Kidney epithelial cell (primary cell): ENCODE measurements at places on chromosomes 1 and 21.

- no peak for DNase-seq
Measured at GRCh38 chr1:56617141-56617540, 28.0 kb upstream of the PRKAA2 start.

DNA sequence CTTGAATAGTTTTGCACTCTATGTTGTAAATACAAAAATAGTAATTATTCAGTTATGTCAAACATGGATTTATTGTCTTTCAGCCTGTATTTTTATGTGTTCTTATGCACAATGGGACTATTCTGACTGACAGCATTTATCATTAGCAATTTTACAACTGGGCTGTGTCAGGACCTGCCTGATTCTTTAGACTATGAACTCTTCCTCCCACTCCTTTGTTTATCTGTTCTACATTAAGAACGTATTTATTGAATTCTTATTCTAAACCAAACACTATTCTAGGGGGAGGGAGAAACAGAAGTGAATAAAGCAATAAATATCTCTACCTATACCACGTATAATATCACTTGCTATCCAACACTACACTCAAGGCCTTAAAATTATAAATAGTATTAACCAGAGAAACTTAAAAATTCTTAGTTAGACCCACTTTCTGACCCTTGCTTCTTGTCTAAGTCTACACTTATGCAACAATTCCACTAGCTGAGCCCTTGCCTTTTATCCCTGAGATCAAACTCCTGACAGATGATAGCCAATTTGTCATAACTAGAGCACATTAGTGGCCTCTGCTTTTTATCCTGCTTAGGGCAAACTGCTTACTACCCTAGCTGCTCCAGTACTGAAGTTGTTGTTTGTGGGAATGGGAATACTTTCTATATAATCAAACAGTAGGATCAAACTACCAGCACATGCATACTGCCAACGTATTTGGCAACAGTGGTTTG, 494.3 kb downstream of the BRINP3 start:
- no peak for DNase-seq

- no peak for DNase-seq
Measured at GRCh38 chr1:170670802-170671628, 7.1 kb downstream of the PRRX1 start.

- no peak for DNase-seq
Measured at GRCh38 chr1:119544165-119544762, 37.3 kb downstream of the HSD3B1 start.

- DNase-seq, result no peak
Measured at GRCh38 chr1:162677607-162678371, 45.5 kb downstream of the DDR2 start.

DNA sequence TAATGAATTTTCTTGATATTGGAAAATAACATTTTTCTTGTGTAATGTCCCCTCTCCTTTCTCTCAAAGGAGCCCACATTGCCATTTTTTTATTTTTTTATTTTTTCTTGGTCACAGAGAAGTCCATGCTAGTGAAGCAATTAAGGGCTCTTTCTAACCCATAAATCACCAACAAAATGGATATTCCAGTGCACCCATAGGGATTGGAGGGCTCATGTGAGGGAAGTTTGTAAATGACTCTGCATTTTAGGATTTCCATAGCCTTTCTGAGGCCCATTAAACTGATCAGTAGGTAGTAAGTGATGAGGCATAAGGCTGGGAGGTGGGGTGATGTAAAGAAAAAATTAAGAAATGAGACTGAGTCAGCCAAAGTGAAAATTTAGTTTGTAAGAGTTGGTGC, 55.9 kb upstream of the JAK1 start:
- no peak for DNase-seq

DNA sequence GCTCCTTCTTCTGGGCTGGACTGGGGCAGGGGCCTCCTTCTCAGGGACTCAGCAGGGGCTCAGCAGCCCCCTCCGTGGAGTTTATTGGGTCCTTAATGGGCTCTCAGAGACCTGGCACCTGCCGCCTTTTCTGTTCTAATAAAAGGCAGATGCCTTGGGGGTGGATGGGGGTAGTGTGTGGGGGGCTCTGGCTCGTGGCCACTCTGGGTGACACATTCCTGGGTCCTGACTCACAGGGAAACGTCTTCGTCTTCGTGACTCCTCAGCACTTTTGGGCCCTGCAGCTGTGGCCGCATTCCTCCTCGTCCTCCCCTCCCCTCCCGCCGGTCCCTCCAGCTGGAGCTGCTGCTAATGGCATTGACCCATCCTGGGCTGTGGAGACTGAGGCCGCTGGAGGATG, 107.8 kb upstream of the WNT4 start:
- DNase-seq, result no peak

DNA sequence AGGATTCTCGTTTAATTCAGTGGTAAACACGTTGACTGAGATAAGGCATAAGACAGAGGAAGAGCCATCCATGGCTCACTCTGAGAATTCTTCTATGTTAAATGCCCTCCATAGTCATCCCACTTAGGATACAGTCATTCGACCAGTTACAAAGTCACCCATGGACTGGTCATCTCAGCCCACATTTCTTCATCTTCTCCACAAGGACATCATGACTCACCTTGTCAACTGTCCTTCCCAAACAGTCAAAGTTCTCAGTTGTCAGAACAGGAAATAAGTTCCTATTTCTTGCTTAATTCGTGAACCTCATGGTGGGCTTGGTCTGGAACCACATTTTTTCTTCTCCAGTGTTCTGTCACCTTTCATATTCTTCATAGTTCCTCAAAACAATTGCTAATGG, 133.2 kb downstream of the TGFB2 start:
- no peak for DNase-seq

DNA sequence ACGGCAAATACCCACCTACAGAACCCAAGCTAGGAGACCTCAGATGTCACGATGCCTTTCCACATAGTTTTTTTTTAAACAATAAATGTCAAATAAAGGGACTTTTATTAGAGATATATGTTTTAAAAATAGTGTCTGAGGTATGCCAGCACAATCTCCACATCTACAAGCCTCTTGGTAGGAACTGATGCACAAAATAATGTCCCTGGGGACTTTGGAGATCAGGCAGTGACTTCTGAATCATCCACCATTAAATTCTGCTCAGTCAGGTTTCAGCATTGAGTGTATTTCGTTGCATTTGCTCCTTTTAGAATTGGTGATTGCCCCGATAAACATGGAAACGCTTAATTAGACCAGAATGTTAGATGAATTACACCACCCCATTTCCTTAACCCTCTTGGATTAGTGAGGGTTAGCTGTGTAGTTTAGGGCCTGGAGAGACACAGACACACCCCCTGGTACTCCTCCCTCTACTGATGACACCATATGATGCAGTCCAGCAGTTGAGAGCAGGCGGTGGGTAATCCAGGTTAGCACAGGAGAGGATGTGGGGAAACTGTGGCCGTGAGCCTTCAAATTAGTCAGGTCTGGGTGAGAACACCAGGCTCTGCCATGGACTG, 33.6 kb downstream of the LGR6 start:
- DNase-seq, result no peak

GRCh38 chr1:2229037-2229864, 1.1 kb downstream of the SKI start:
- DNase-seq, result no peak

- DNase-seq, result no peak
Measured at GRCh38 chr1:226001963-226002666, 3.0 kb upstream of the SDE2 start.

DNA sequence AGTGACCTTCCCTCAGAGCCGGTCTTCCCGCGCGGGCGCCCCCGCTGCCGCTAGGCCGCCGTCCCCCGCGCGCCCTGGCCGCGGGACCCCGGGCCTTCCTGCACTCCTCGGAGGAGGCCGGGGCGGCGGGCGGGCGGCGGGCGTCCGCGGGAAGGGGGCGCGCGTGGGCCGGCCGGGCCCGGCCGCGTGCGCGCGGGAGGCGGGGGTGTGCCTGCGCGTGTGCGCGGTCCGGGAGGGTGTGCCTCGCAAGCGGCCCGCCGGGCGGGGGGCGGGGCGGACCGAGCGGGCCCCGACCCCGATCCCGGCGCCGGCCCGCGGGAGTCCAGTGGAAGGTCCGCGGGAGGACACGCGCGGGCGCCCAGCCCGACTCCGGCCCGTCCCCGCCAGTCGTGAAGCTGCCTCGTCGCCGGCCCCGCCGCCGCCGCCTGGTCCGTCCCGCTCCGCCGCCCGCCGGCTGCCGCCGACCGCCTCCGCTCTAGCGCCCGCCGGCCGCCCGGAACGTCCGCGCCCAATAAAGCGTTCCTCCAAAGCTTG, 438 bp downstream of the MRPS6 start:
- DNase-seq, result no peak

DNA sequence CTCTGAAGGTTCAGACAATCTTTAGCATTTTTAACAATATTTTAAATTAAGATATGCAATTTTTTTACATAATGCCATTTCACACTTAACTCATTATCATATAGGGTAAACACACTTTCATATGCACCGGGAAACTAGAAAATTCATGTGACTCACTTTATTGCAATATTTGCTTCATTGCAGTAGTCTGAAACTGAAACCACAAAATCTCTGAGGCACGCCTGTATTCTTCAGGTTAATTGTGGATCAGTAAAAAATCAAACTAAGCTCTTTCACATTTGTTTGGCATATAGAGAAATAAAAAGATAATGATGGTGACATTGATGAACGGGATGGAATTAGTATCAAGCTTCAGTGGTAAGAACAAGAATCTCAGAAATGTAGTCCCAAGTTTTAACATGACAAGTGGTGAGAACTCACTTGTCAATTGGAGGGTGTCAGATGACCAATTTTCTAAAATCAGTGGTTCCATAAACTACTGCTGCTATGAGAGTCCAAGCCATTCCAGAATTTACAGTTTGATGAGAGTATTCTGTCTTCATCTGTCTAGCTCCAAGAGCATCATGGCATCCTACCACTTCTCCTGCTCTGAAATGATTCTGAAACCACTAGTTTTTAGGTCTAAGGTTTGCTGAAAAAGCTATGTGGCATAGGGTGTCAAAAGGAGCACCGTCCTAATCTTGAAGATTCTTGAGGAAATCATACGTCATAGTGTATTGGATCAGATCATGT, 281.0 kb downstream of the PTPRC start:
- DNase-seq, result no peak

DNA sequence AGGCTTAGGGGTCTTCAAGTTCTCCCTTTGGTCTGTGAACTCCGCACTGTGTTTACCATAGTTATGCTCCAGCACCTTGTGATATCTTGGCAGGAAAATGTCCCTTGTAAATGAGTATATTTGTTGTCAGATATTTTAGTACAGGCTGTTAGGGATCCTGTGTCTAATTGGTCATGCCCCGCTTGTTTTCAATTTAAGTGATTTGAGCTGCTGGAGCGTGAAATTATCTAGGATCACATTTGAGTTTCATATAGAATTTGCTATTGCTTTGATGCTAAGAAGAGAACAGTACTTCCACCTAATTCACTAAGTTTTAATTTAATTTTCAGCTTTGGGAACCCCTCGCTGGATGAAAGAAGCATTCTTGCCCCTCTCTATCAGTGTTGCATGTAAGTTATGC, 15.4 kb upstream of the TOR3A start:
- DNase-seq, result no peak

- DNase-seq, result no peak
Measured at GRCh38 chr1:164863056-164863455, 304.1 kb downstream of the PBX1 start.

- no peak for DNase-seq
Measured at GRCh38 chr1:15249081-15249480, 2.1 kb downstream of the FHAD1 start.

DNA sequence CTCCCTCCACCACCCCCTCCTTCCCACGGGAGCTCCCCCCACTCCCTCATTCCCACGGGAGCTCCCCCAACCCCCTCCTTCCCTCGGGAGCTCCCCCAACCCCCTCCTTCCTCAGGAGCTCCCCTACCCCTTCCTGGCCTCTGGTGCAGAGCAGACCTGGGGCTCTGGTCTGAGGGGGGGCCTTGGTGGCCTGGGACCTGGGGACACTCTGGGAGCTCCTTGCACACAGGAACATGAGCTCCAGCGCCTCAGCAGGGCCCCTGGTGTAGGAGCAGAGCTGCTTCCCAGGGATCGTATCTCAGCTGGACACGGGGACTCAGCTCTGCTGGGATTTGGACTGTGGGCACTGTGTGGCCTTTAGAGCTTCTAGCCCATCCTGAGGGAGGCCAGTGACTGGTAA, 19.7 kb upstream of the PRSS38 start:
- DNase-seq, result no peak

DNA sequence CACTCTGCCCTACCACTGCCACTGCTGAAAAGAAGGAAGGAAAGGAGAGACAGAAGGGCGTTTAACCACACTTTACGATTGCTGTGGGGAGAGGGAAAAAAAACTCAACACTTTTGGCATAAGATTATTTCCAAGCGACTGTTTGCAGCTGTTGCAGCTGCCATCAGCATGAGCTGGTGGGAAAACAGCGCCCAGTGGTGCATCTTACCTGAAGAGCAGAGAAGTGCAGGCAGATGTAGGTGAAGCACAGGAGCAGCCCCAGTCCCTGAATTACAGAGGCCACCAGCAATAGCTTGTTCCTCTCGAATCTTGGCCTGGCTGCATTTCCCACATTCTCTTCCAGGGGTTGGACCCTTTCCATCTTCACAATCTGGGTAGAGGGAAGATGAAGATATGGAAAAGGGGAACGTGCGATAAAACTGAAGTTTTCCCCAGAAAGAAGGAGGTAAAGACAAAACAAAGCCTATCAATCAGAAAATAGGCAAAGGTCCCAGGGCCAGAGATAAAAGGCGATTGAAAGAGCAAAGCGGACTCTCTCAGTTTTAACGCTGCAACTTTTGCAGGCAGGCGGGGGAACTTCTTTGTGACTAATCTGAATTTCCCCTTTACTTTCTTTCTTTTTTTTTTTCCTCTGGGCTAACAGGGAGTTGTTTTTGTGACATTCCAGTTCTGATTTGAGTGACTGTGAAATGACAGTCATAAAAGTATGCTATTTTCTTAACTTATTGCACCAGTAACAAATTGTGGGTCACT, at the start of gene TNFSF4:
Gene TNFSF4, minus strand, starts transcription at position 516 of the 753 bp plus-strand sequence. Its CDS starts 155 bp downstream, at position 361.
- no peak for DNase-seq

- no peak for DNase-seq
Measured at GRCh38 chr1:173210283-173210682, 3.2 kb upstream of the TNFSF4 start.

DNA sequence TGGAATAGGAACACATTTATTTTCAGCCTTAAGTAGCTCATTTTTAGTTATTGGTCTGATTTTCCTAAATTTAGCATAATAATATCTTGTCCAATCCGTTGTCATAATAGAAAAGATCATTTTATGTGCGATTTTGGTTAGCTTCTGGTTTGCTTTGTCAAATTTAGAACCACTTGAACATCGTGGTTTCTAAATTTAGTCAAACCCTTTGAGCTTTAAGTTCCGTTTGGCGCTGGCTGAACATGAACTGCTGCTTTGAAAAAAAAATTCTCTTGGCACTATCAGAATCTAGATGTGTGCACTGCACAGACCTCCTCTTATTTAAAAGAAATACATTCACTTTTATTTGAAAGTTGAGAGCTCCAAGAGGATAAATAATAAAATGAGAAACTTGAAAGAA, 370.6 kb downstream of the PTPRC start:
- no peak for DNase-seq

- DNase-seq, result no peak
Measured at GRCh38 chr1:53608676-53609075, 130.3 kb downstream of the GLIS1 start.

DNA sequence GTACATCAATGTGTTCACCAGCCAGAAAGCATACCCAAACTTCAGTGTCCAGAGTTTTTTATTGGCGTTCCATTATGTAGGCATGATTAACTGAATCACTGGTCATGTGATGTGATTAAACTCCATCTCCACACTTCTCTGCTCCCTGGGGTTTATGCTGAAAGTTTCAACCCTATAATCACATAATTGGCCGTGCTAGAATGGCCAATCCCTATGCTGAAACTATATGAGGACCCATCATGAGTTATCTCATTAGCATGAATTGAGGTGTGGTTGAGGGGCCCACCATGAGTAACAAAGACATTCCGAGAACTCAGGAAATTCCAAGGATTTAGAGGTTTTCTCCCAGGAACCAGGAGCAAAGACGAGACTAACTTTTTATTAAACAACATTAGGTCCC, 31.8 kb upstream of the FBXO28 start:
- peak; percentile 65 for DNase-seq
